Mesenchymal stem cell (in vitro differentiated cells and primary cell): ENCODE measurements at places on chromosomes 4 and X.

DNA sequence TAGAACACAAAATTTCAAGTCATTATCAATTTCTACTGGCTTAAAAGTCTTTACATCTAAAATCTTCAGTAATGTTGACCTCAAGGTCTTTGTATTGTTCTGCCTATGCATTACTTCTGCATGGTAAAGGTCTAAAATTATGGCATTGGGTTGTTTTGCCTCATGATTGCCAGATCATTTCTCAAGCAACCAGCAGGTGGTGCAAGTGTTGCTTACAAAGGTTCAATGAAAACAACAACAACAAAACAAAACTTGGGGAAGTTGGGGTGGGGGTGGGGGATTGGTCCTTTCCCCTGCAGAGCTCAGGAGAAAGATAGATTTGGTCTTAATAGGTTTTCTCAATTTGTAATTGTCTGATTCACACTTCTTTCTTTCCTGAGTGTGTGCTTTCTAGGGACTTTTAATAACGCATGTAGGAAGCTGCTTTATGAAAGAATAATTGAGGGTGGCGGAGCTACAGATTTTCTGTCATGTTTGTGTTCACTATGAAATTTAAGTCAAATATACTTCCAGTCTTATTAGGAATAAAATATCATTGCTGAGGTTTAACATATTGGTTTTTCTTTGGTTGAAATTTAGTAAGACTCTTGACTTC, 145.1 kb downstream of the COL4A5 start:
- no peaks in the 10 kb centered on the region for H3K36me3 ChIP-seq
- H3K4me1 ChIP-seq: no peaks in the 10 kb centered on the region
- DNase-seq: peak; percentile 14
- peaks cover 5% of the 10 kb centered on the region for H3K27me3 ChIP-seq

DNA sequence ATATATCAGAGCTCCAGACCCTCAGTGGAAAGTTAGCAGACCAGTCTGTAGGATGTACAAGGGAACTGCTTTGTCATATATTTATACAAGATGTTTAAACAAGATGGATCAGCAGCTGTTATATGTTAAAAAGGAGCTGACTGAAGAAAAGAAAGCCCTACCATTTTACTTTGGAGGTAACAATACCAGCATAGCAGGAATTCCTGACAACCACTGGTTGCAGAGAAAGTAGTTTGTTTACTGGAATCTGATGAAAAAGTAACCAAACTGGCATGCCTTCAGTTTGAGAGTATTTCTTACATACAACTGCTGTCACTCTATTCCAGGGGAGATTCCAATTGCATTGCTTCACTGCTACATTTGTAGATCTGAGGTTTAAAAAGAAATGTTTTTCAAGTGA, 49.5 kb upstream of the GABRQ start:
- H3K4me3 ChIP-seq: no peak overlapping the region
- no peak overlapping the region for H3K27ac ChIP-seq
- H3K4me1 ChIP-seq: no peaks in the 10 kb centered on the region
- H3K27me3 ChIP-seq: no peaks in the 10 kb centered on the region

- no peaks in the 10 kb centered on the region for H3K27me3 ChIP-seq
- DNase-seq: peak; percentile 5
- H3K4me1 ChIP-seq: no peaks in the 10 kb centered on the region
- H3K4me3 ChIP-seq: no peak overlapping the region
- no peaks in the 10 kb centered on the region for H3K36me3 ChIP-seq
Measured at GRCh38 chr4:35818520-35818919, 425.8 kb downstream of the ARAP2 start.

DNA sequence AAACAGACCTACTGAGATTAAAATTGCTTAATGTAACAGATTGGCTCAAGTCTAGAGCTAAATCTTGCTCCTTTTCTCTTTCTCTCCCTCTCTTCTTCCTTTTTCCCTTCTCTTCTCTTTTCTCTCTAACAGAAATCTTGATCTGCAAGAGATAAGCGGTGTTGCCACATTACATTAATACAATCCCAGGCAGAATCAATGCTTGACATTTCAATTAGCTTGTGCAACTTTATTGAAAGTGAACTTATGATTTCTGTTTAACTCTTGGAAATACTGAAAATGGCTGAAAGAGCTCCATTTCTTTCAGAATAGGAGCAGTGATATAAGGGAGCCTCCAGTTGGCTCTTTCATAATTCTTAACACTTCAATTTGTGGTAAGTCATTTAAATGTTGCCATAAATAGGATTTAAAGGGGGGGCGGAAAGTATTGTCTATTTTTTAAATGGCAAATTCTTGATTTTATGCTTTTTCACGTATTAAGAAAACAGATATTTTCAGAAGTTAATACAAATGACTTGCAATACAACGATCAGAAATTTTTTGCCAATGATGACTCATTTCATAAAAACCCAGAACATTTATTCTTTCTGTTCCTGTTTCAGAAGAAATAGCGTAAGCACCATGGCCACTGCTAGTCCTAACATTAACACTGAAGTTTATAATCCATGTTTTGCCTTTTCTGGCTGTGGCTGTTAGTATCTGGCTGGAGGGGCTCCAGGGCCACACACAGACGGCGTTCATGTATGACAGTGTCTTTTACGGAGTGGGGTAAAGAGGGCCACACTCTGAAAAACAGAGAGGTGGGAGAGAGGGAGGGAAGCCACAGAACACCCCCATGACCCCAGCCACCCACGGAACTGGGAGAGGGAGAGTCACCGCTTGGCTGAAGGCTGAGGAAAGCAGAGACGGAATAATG, 115.7 kb upstream of the FAT1 start:
- no peaks in the 10 kb centered on the region for H3K36me3 ChIP-seq
- no peaks in the 10 kb centered on the region for H3K27me3 ChIP-seq
- DNase-seq: peak; percentile 73
- peak overlapping the region; percentile 83 for H3K27ac ChIP-seq

GRCh38 chrX:12582649-12583048, 208.6 kb upstream of the PRPS2 start:
- no peak overlapping the region for H3K27ac ChIP-seq
- no peaks in the 10 kb centered on the region for H3K36me3 ChIP-seq
- DNase-seq: no peak

DNA sequence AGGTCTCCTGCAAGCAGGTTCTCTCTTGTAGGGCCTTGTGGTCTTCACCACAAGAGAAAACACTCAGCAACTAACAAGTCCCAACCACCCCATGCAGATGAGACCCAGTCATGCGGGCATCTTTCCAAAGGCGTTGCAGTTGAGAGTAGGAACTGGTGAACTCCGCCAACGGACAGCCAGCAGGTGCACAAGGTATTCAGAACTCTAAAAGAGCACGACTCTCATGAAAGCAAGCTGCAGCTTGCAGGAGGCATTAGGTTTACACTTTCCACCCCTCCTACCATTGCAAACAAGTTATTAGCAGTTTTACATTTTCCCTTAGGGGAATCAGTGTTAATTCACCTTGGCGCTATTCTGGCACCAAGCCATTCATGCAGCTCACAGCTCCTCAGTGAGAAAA, 173.4 kb upstream of the KIT start:
- DNase-seq: no peak
- no peaks in the 10 kb centered on the region for H3K36me3 ChIP-seq
- no peaks in the 10 kb centered on the region for H3K4me1 ChIP-seq
- H3K27ac ChIP-seq: no peak overlapping the region
- H3K4me3 ChIP-seq: no peak overlapping the region

GRCh38 chrX:153305972-153306371, 15.6 kb downstream of the PNMA6F start:
- H3K27me3 ChIP-seq: peaks cover 65% of the 10 kb centered on the region
- H3K4me1 ChIP-seq: no peaks in the 10 kb centered on the region
- no peak for DNase-seq
- H3K36me3 ChIP-seq: no peaks in the 10 kb centered on the region
- H3K4me3 ChIP-seq: no peak overlapping the region

DNA sequence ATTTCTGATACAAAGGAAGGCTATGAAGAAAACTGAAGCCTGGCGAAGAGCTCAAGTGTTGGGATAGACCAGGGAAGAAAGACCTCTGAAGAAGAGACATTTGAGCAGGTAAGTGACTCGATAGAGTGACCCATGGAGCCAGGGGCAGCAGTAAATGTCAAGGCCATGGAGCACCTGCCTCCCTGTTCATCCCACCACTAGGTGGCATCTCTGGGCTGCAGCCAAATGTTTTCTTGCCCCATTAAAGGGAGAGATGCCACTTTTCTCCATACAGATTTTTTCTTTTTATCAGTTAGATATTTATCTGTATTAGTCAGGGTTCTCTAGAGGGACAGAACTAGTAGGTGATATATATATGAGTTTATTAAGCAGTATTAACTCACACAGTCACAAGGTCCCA, 4.9 kb upstream of the ZNF81 start:
- no peaks in the 10 kb centered on the region for H3K27me3 ChIP-seq
- no peak overlapping the region for H3K27ac ChIP-seq
- no peaks in the 10 kb centered on the region for H3K36me3 ChIP-seq

GRCh38 chr4:68576272-68577125, at the start of gene UGT2B17:
Gene UGT2B17, minus strand, starts transcription at chr4:68576322. Its CDS starts 7,838 bp downstream, at chr4:68568484.
- DNase-seq: no peak
- no peak within 1 kb of the TSS for H3K27ac ChIP-seq
- H3K4me1 ChIP-seq: no peaks in the 10 kb centered on the region
- H3K36me3 ChIP-seq: no peaks in the 10 kb centered on the region

DNA sequence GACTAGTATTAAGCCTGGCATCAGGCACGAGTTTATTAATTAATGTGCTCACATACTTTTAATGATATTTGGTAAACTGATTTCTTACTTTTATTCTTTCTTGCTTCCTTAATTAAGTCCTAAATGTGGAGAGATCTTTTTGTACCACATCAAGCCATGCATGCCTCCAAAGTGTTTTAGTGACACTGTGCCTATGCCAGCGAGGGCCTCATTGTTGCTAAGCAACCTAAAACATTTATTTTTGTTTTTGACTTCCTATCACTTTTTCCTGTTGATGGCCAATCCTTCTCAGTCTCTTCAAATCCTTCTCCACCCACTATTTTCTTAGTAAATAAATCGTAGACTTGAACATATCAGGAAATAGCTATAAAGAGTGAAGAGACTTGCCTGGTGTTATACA, 5.5 kb upstream of the NSUN7 start:
- H3K27me3 ChIP-seq: no peaks in the 10 kb centered on the region
- DNase-seq: no peak
- no peak overlapping the region for H3K27ac ChIP-seq

- H3K4me1 ChIP-seq: peaks cover 4% of the 10 kb centered on the region
- no peak overlapping the region for H3K27ac ChIP-seq
- no peak for DNase-seq
- no peaks in the 10 kb centered on the region for H3K36me3 ChIP-seq
Measured at GRCh38 chr4:10750714-10751113, 66.1 kb upstream of the CLNK start.

DNA sequence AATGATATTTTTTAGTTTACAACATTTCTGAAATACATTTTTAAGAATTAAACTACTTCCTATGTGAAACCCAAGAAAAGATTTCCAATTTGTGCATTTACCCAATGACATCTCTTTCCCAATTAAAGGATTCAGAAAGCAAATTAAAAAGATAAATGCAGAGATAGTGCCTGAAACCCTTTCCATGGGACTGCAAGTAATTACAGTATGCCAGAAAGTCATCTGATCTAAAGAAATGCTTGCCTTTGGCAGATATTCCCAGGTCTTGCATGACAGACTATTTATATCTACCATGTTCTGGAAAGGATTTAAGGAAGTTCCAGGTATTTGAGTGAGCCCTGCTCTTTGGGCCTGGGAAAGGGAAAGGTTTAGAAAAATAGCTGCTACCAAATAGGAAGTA, 41.6 kb upstream of the CXorf38 start:
- H3K36me3 ChIP-seq: peaks cover 3% of the 10 kb centered on the region
- no peak overlapping the region for H3K4me3 ChIP-seq
- DNase-seq: no peak
- H3K4me1 ChIP-seq: peaks cover 1% of the 10 kb centered on the region
- H3K27ac ChIP-seq: no peak overlapping the region

GRCh38 chr4:60327651-60328050, 872.5 kb upstream of the ADGRL3 start:
- no peak overlapping the region for H3K4me3 ChIP-seq
- H3K27me3 ChIP-seq: no peaks in the 10 kb centered on the region
- no peak overlapping the region for H3K27ac ChIP-seq
- no peak for DNase-seq
